Stimulated activated naive CD4-positive, alpha-beta T cell (primary cell): ENCODE measurements at places on chromosomes 6 and 20.

DNA sequence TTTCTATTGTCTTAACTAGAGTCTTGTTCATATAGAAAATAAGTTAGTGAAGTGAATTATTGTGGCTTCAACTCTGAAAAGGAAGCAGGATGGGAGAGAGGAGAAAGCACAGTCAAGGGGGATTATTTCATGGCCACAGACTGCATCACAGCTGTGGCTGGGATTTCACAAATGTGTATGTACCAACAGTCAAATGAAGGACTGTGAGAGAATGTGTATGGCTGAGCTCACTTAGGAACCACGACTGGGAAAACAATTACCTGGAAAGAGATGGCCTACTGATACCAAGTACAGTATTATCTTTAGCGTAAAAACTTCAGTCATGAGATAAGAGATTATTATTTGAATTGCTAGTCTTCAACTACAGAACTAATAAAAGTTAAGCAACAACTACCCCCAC is 54.9 kb downstream of the SESN1 start:
- no peak for DNase-seq

DNA sequence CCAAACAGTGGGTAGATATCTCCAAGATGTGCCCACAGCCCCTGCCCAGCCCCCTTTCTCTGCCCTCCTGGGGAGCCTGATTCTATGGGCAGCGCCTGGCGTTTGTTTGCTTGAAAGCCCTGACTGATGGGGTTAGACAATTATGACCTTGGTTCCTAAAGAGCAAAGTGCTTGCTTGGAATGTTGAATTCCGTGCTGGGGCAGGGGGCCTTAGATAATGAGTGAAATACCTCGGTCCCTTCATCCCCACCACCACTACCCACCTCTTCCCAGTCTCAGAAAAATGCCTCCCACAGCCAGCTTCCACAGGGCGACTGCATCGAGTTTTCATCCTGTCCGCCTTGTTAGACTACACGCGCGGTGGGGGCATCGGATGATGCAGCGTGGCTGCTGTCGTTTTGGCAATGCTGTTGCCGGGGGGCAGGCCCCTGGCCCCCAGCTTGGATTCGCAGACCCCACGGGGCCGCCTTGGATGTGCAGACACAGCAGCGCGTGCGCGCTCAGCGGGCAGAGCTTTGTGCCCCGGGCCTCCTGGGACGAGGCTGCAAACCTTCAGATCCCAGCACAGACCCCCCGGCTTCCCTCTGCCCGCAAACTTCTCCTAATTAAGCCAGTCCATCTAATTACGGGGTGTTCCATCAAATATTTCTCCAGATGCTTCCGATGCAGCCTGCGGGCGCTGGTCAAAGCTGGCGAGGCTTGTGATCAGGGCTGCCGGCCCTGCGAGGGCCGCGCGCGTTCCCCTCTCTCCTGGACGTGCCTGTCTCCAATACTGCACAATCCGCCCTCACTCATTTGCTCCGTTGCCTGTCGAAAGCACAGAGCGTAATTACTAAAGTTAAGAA is 86.1 kb downstream of the LINC00237 start:
- DNase-seq: no peak

DNA sequence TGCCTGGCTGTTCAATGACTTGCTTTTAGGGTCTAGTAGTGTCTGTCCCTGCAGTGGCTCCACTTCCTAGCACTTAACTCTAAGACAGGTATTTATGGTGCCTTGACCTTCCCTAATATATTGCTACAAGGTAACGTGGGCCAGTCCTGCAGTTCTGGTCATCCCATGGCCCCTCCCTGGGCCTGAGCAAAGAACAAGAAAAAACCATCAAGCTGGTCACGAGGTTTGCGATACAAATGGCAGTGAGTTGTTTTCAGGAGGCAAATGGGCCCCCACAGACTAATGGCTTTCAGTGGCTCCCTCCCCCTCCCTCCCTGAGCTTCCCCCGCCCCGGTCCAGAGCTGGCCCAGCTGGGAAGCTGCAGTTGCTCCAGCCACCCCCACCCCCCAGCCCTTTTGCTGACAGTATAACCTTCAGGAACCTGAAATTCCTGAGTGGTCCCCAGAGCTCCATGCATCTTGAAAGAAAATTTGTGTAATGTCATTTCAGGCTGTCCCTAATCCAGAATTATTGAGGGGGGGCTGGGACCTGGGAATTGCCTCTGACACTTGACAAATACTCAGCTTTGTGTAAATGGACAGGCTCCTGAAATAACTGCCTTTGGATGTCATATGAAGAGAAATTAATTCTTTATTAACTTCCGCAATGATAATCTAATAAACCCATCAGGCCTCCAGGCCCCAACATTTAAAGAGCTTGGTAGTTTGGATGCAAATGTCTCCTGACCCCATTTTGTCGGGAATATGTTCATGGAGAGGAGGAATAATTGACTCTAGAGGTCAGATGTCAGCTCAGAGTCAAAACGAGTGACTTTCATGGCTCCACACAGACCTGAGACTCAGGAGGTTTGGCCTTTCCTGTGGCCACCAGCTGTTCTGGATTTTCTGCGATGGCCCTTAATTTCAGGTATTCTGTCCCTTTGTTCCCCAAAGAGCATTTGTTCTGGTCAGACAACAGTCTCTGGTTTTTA is 153.2 kb upstream of the TOP1 start:
- DNase-seq: no peak

DNA sequence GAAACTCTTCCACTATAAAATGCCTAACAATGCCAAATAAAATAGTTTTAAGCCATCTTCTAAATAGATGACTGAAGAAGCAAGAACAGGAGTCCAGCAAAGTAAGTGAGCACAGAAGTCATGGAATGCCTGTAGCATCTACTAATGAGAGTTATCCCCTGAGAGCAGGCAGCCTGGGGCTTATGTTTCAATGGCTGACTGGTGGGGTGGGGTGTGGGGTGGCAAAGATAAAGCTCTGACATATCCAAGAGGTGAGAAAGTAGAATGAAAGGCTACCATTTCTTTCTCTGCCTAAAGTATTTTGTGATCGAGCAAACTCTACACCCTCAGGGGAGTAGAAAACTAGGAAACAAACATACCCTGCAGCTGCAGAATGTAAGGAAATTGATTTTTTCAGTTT is 348.8 kb downstream of the TFAP2B start:
- DNase-seq: no peak

- no peak for DNase-seq
Measured at GRCh38 chr6:144667532-144668503, 382.7 kb downstream of the UTRN start.

GRCh38 chr6:109036574-109037294 is 57.9 kb downstream of the SESN1 start:
- DNase-seq: peak; percentile 26

DNA sequence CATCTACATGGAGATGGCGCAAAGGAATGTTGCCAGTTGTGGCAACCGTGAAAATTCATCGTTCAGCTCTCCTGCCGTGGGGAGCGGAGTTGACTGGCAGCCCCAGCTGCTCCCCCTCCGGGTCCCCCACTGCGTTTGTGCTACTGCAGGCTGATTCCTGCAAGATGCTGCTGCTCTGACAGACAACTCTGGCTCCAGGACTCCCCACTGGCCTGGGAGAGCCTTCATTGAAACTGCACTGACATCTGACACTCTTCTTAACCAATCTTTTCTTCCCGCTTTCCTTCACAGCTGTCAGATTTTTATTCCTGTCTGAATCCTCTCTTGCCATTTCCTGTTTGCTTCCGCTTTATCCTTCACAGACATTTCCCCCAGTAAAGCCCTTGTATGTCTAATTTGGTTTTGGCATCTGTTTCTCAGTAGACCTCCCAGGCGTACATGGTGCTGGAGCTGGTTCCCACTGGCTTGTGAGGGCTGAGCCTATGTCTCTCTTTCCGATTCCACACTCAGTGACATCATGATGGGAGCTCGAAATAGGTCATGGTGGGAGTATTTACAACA is 9.5 kb upstream of the ATRN start:
- DNase-seq: no peak

DNA sequence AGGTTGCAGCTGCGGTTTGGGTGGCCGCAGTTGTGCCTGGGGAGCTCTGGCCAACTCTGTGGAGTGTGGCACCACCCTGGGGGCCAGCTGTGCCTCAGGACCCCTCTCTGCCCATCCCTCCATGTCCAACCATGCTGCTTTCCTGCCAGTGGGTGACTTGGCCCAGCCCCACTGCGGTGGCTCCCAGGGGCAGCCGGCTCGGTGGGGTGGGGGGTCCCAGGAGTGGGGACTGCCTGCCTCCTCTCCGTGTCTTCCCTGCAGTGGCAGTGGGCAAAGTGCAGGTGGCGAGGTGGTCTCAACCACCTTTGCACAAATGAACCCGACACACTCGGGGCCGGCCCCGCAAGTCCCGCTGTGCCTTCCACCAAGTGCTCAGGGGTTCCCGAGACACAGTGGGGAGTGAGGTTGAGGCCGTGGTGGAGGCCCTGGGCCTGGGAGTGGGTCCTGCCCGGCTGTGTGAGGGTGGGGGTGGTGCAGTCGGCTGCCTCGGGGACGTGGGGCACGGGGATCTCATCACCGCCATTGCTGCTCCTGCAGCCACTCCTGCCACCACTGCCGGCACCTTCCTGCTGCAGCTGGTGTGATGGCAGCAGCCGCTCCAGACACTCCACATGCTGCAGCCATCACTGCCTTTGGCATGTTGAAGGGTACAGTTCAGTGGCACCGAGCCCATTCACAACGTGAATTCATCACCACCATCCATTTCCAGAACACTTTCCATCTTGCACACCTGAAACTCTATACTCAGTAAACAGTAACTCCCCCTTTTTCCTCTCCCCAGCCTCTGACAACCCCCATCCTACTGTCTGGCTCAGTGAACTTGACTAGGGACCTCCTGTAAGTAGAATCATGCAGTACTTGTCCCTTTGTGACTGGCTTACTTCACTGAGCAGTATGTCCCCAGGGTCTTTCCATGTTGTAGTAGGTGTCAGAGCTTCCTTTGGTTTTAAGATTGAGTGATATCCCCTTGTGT is 10.7 kb upstream of the SLCO4A1 start:
- no peak for DNase-seq

DNA sequence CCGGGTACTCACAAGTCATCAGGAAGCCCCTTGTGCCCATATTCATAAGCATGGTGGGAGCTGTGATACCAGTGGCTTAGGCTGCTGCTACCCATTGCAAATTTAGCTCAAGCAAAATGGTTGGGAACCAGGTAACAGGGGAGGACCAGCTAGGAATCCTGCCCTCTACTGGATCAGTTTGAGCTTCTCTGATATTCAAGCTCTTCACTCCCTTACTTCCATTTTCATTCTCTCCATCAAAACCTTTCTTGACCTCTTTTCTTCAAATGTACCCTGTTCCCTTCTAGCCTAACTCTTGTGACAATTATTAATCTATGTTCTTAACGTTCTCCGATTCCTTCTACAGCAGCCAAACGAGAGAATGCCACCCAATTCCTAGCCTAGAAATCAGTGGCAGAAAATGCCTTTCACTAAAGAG is 9.7 kb downstream of the NOL7 start:
- no peak for DNase-seq

GRCh38 chr20:38117635-38118034 is 47.4 kb downstream of the TGM2 start:
- DNase-seq: no peak

DNA sequence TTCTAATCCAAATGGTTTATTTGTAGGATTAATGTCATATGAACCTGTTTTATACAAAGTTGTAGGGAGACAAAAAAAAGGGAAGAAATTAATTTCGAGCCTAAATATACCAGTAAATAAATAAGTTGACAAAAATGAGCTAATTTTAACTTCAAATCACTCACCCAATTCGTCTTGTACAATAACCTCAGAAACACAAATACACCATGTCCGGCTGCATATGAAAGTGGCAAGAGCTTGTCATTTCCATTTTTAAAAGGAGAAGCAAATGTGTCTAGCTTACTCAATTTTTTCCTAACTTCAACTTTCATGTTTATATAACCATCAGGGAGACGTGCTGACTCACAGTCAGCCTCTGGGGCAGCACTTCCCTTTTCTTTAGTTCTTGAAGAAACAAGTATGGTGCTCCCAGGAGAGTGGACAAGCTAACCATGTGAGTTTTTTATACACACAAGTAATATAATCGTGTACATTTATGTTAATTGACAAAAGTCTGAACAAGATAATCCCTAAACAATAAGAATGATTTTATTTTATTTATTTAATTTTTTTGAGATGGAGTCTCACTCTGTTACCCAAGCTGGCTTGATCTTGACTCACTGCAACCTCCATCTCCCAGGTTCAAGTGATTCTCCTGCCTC is 55.5 kb upstream of the SGK1 start:
- DNase-seq: no peak
